NCI-H446 (cell line): ENCODE measurements at places on chromosomes 11 and 22.

DNA sequence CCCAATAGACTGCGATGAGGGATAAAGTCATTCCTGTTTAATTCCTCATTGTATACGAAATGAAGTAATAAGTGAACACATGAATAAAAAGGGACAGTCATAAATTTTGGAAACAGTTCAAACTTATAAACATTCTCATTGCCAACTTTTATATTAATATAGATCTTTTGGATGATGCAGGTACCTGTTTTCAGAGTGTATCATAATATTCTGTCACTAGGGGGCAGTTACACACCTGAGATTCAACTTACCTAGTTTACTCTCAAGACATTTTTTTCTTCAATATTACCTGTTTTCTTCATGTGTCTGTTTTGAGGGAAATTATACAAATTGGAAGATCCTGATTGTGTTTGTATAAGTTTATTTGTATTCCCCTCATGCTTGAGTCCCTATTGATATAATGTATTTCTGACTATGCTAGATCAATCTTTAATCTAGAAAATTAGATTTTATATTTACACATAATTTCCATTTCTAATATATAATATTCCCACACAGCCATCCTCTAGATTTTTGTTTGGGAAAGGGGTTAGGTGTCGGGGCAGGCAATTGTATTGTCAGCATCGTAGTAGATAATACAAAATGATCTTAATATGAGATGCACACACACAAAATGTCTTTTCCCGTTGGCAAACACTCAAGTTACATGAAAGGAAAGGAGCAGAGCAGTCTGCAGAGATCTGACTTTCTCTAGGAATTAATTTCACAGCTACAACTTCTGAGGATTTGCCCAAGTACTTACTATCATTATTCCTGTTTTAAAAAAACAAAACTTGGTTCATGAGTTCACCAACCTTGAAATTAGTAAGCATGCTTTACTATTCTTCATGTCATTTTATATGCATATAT lies 18.4 kb downstream of the FDX1 start:
- no peak for DNase-seq

- no peak for DNase-seq
These were observed 79.7 kb downstream of the FDX1 start for GRCh38 chr11:110509472-110509871.

GRCh38 chr11:101428918-101429317 lies 154.9 kb downstream of the TRPC6 start:
- DNase-seq, result no peak

- no peak for DNase-seq
These were observed 208.6 kb downstream of the CTTN start for GRCh38 chr11:70606951-70607330.

GRCh38 chr11:90134478-90135003 lies at the start of gene NAALAD2:
TSS of gene NAALAD2 (plus strand) at chr11:90134663. CDS start at chr11:90134759, 96 bp downstream.
- DNase-seq, result no peak

- DNase-seq, result no peak
These were observed 34.2 kb upstream of the SYT13 start for GRCh38 chr11:45320371-45320770.

DNA sequence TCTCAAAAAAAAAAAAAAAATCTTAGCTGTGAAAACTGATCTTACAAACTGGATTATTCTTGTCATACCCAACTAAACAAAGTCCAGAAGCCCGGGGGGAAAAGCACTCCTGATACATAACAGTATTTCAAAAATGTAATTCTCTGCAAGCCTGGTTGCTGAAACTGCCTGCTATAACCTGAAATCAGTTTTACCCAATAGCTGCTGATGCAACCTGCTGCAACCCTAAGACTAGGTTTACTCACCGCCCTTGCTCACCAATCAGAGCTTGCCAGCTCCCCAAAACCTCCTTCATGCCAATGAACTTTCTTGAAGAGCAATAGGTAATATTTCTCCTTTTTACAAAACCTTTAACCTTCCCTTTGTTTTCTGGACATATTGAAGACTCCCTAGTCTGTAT lies 12.4 kb downstream of the FGF19 start:
- DNase-seq, result no peak

- no peak for DNase-seq
These were observed 2.7 kb downstream of the FREY1 start for GRCh38 chr11:45904309-45904915.

DNA sequence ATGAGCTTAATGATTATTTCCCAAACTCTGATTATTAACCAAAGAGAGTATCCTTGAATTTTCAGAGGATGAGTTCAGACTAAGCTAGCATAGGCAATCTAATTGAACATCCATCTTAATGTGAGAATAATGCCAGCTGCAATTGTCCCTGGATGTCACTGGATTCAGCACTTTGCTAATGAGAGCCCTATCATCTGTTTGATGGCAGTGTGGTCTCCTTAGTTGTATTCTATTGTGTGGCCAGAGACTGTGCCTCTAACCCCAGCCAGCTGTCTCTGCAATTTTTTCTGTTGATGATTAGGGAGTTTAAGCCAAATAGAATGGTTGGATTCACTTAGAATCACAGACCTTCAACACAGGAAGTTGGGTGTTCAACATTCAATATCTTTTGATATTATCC lies 1249.5 kb downstream of the FAM181B start:
- DNase-seq, result no peak

GRCh38 chr11:117841551-117842031 lies 17.0 kb upstream of the FXYD2 start:
- no peak for DNase-seq
